ENCODE measurements at places on chromosomes 7 and 10.

GRCh38 chr7:107827501-107827900 lies 24.5 kb upstream of the SLC26A3 start:
- no peak for DNase-seq

- DNase-seq, result no peak
These were observed 116.8 kb upstream of the JCAD start for GRCh38 chr10:30176182-30176581.

GRCh38 chr7:16849296-16850148 lies 32.3 kb downstream of the AGR3 start:
- no peak for DNase-seq

GRCh38 chr7:87474533-87475358 lies 734 bp downstream of the ABCB4 start:
- no peak for DNase-seq

- DNase-seq, result peak; percentile 56
These were observed 82.5 kb downstream of the TMEM178B start for GRCh38 chr7:141156407-141156806.

DNA sequence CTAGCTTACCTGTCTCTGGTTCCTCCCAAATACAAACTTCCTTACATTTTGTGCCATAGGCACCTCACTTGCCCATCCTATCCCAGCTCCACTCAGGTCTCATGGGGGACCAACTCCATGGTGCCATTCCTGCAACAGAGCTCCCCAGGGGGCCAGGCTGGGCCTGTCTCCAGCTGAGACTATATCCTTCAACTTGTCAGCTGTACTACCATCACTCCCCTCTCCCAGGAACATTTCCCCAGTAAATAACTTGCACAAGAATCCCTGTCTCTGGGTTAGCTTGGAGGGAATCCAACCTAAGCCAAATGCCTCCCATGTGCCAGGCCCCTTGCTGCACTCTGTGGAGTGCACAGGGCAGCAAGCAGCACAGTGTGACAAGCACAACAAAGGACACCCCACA lies 33.2 kb downstream of the FRMPD2 start:
- peak; percentile 26 for DNase-seq

DNA sequence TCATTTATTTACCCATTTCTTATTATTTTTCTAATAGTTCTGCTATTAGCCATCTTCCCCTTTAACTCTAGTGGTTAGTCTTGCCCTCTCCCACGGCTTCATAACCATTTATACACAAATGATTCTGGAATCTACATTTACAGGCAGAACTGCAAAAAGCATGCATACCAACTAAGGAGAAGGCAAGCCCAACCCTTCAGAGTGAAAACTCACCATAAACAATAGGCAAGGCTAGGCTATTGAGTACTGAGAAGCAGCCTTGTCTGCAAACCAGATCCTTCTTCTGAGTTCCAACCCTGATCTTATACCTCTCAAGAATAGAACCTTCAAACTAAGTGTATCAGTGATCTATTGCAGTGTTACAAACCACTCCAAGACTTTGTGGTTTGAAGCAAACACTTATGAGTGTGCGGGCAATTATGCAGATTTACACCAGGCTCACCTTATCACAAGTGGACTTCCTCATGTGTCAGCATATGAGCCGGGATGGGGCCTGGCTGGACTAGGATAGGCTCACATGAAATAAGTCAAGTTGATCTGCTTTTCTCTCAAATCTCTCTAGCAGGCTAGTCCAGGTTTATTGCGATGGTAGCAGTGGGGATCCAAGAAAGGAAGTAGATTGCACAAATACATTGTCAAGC lies 896.9 kb upstream of the PHF14 start:
- DNase-seq, result no peak

- DNase-seq, result no peak
These were observed 10.0 kb downstream of the CAV1 start for GRCh38 chr7:116534790-116535189.

- DNase-seq, result no peak
These were observed 115.0 kb upstream of the ZNF438 start for GRCh38 chr10:31146491-31147209.

- no peak for DNase-seq
These were observed 153.2 kb upstream of the SLC13A1 start for GRCh38 chr7:123352973-123353372.

DNA sequence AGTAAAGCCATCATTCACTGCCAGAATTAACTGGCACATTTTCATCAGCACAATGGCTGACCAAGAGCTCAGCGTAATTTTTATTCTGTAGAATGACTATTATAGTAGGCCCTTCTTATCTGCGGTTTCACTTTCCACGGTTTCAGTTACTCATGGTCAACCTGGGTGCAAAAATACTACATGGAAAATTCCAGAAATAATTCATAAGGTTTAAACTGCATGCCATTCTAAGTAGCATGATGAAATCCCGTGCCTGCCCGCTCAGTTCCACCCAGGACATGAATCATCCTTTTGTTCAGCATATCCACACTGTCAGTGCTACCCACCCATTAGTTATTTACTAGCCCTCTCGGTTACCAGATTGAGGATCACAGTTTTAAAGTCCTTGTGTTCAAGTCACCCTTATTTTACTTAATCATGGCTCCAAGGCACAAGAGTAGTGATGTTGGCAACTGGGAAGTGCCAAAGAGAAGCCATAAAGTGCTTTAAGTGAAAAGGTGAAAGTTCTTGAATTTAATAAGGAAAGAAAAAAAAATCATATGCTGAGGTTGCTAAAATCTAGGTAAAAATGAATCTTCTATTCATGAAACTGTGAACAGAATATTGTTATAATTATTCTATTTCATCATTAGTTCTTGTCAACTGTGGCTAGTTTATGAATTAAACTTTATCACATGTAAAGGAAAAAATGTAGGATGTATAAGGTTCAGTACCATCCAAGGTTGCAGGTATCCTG lies 204.9 kb downstream of the DOCK4 start:
- DNase-seq, result no peak

GRCh38 chr10:119653209-119653608 lies 2.0 kb downstream of the BAG3 start:
- no peak for DNase-seq

- no peak for DNase-seq
These were observed 4.7 kb downstream of the CRCP start for GRCh38 chr7:66119245-66119850.

- no peak for DNase-seq
These were observed 10.6 kb downstream of the VIM start for GRCh38 chr10:17238445-17239291.

GRCh38 chr7:157793973-157794745 lies 457.4 kb downstream of the DNAJB6 start:
- no peak for DNase-seq

GRCh38 chr10:70174058-70174741 lies 3.9 kb upstream of the SAR1A start:
- no peak for DNase-seq

- DNase-seq, result no peak
These were observed 21.8 kb upstream of the SAMD8 start for GRCh38 chr10:75089634-75090033.

- no peak for DNase-seq
These were observed 16.9 kb downstream of the SMURF1 start for GRCh38 chr7:99126921-99127553.

GRCh38 chr7:117383046-117383445 lies 44.2 kb downstream of the ASZ1 start:
- no peak for DNase-seq

DNA sequence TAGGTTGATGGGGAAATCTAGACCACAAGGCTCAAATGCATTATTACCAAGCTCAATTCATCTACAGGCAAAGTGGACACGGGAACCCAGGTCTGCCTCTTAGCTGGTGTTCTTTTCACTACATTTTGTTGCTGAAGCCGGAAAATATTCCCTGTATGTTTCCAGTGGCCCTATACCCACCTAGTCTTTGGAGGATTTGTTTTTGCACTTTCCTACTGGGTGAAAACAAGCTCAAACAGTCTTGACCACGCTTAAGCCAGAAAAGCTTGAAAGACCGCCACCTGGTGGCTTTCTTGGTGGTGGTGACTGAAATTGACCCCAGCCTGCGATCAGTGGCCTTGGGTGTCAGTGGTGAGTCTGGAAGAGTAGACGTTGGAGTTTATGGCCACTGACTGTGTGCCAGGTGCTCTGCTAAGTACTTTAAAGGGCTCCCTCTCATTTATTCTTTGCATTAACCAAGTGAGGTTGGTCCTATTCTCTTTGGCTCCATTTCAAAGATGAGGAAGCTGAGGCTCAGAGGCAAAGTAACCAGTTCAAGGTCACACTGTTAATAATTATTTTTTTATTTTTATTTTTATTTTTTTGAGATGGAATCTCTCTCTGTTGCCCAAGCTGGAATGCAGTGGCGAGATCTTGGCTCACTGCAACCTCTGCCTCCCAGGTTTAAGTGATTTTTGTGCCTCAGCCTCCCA lies 11.1 kb upstream of the CRTAC1 start:
- peak; percentile 52 for DNase-seq

GRCh38 chr7:134045716-134046115 lies 81.4 kb upstream of the LRGUK start:
- no peak for DNase-seq

DNA sequence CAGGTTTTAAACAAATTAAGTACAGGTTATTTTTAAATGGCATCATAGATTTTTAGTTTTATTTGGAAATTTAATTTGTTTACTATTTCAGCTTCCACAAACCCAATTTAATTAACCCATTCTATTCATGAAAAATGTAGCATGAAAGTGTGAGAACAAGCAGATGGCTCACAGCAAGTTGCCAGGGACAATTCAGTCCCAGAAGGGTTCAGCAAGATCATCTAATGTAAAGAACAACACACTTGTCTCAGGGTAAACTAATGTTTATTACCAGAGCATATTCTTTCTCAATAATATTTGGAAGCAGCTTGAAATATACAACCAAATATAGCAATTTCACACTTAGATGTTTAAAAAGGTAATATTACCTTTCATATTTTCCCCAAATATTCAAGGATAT lies 166.9 kb upstream of the SLC13A1 start:
- no peak for DNase-seq

GRCh38 chr7:89826121-89826520 lies 328.1 kb upstream of the STEAP1 start:
- DNase-seq, result no peak

GRCh38 chr10:110608087-110608486 lies 36.0 kb upstream of the RBM20 start:
- no peak for DNase-seq

DNA sequence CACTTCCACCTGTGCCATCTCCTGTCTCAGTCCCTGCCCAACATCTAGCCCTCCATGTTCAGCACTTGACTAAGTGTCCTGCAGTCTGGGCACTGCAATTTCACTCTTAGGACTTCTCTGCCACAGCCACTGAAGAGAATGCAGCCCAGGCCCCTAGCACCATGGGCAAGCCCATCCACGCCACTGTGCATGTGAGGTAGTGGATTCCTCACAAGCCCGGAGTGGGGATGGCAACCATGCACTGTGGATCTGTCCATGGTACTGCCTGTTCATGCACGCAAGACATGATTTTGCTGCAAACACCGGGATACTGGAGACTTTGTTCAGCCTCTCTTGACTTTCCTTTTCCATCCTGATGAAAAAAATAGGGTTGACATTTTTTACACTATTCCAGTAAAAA lies 12.3 kb downstream of the DDC start:
- DNase-seq, result no peak

DNA sequence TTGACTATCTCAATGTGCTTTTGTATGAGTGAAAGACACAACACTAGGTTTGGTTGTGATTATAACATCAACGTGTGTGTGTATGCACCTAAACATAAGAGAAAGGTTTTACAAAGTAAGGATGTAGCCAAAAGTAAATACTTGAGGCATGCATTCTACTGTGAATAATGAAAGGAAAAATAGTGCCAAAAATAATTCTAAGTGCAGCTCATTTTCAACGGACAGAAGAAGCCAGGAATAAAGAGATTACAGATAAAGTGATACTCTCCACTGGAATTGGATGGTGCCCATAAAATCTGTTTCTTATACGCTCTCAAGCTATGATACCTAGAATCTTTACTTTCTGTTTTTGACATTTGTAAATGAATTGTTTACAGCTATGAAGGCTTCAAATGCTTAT lies 135.0 kb upstream of the TMEM72 start:
- DNase-seq, result no peak

- peak; percentile 41 for DNase-seq
These were observed 60.7 kb downstream of the CD36 start for GRCh38 chr7:80699045-80699638.

- no peak for DNase-seq
These were observed 45.5 kb downstream of the CASTOR2 start for GRCh38 chr7:75010036-75010435.

GRCh38 chr10:119893074-119893473 lies 544 bp downstream of the SEC23IP start:
- DNase-seq, result no peak
